Activated CD8-positive, alpha-beta memory T cell treated with anti-CD3 and anti-CD28 coated beads for 36 hours (primary cell): ENCODE measurements at places on chromosomes 13 and 19. TPM values are rescaled to one million over a fixed set of nuclear protein-coding genes. Genes with fewer than 3 reads are reported as not detected.

The GFY gene
- total RNA-seq = not detected

The LRRC8E gene
- total RNA-seq = not detected

The CLIP3 gene
- 0.06 TPM for total RNA-seq

The GPC5 gene
- total RNA-seq = 0.17 TPM

The ADGRE2 gene
- total RNA-seq = 0.42 TPM

The SSC5D gene
- total RNA-seq = 0.99 TPM

The KIR3DL2 gene
- 0.34 TPM for total RNA-seq

The FXYD1 gene
- not detected for total RNA-seq

The SLC10A2 gene
- total RNA-seq = not detected

The CPAMD8 gene
- total RNA-seq = not detected

The C13orf42 gene
- total RNA-seq = not detected

The SIGLEC11 gene
- total RNA-seq = not detected

The ACER1 gene
- total RNA-seq = not detected

The FCER2 gene
- 2.5 TPM for total RNA-seq

The KCNRG gene
- total RNA-seq = 0.86 TPM

The CEACAM3 gene
- total RNA-seq = not detected

The ZNF579 gene
- total RNA-seq = 6.9 TPM

The PCDH17 gene
- not detected for total RNA-seq

The CDX2 gene
- total RNA-seq = not detected

The CD79A gene
- total RNA-seq = 6.4 TPM

The TSSK6 gene
- total RNA-seq = 2.5 TPM

The BIVM gene
- total RNA-seq = 22.9 TPM

The REEP6 gene
- total RNA-seq = 2.3 TPM

The ZNF430 gene
- total RNA-seq = 18.1 TPM

The KLK3 gene
- total RNA-seq = not detected

The NUP58 gene
- 141 TPM for total RNA-seq

The DDA1 gene
- total RNA-seq = 45.9 TPM

The KLK12 gene
- not detected for total RNA-seq

The DLL3 gene
- 1.6 TPM for total RNA-seq

The CGB8 gene
- not detected for total RNA-seq

The GPC6 gene
- not detected for total RNA-seq

The PLEKHA4 gene
- 4.8 TPM for total RNA-seq

The ERICH6B gene
- total RNA-seq = not detected

The NECTIN2 gene
- total RNA-seq = 0.44 TPM

The FREM2 gene
- not detected for total RNA-seq

The MEIS3 gene
- total RNA-seq = not detected
